Osteocyte (in vitro differentiated cells): ENCODE measurements at places on chromosomes 3 and 15. TPM values are rescaled to one million over a fixed set of nuclear protein-coding genes. Genes with fewer than 3 reads are reported as not detected.

DNA sequence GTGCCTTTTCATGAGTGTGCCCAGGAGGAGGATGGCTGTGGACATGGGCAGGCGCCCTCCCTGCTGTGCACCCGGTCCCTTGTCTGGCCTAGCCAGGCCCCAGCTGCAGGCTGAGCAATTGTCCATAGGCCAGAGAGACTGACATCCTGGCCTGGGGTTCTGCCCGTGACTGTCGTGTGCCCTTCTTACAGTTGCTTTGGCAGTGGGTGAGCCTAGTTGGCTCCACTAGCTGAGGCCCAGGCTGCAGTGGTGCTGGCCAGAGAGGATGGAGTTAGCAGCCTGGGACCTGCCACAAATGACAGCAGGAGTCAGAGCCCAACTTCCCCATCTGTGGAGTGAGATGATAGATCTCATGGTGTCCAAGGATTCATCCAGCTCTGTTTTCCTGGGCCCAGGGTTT is 9.0 kb upstream of the CHRNB4 start:
- H3K36me3 ChIP-seq = no peaks in the 10 kb centered on the region
- DNase-seq = no peak
- peaks cover 30% of the 10 kb centered on the region for H3K27me3 ChIP-seq
- H3K27ac ChIP-seq = no peak overlapping the region

- no peak overlapping the region for H3K27ac ChIP-seq
- H3K27me3 ChIP-seq = peaks cover 82% of the 10 kb centered on the region
- H3K4me1 ChIP-seq = peaks cover 2% of the 10 kb centered on the region
These were observed 282.1 kb downstream of the RPLP1 start for GRCh38 chr15:69734699-69735098.

GRCh38 chr3:123430266-123430665 is 18.6 kb downstream of the ADCY5 start:
- peaks cover 46% of the 10 kb centered on the region for H3K27me3 ChIP-seq
- no peak for DNase-seq
- H3K27ac ChIP-seq = no peak overlapping the region
- H3K4me1 ChIP-seq = peaks cover 2% of the 10 kb centered on the region

The FGF12 gene
- total RNA-seq = not detected in 2 replicates

- peaks cover 33% of the 10 kb centered on the region for H3K4me1 ChIP-seq
- no peaks in the 10 kb centered on the region for H3K27me3 ChIP-seq
These were observed 264.3 kb upstream of the LRTM1 start for GRCh38 chr3:55191911-55192775.

- H3K4me3 ChIP-seq = no peak overlapping the region
- peaks cover 49% of the 10 kb centered on the region for H3K4me1 ChIP-seq
- no peak for DNase-seq
- no peak overlapping the region for H3K27ac ChIP-seq
These were observed 3.7 kb downstream of the TRAK1 start for GRCh38 chr3:42094691-42095391.

- peaks cover 10% of the 10 kb centered on the region for H3K27me3 ChIP-seq
- no peak overlapping the region for H3K4me3 ChIP-seq
- peaks cover 34% of the 10 kb centered on the region for H3K4me1 ChIP-seq
- no peak for DNase-seq
- H3K36me3 ChIP-seq = no peaks in the 10 kb centered on the region
These were observed 144.1 kb upstream of the RASGRP1 start for GRCh38 chr15:38708672-38709180.

- no peak overlapping the region for H3K27ac ChIP-seq
- no peak for DNase-seq
- H3K27me3 ChIP-seq = no peaks in the 10 kb centered on the region
- peaks cover 10% of the 10 kb centered on the region for H3K36me3 ChIP-seq
- no peak overlapping the region for H3K4me3 ChIP-seq
These were observed 223.7 kb upstream of the BHLHE40 start for GRCh38 chr3:4755566-4755965.

- H3K27me3 ChIP-seq = no peaks in the 10 kb centered on the region
- no peak for DNase-seq
- H3K27ac ChIP-seq = no peak overlapping the region
- H3K4me1 ChIP-seq = peaks cover 61% of the 10 kb centered on the region
- no peak overlapping the region for H3K4me3 ChIP-seq
- no peaks in the 10 kb centered on the region for H3K36me3 ChIP-seq
These were observed 72.5 kb downstream of the WWTR1 start for GRCh38 chr3:149585401-149585726.

The RAB5A gene
- 83.0 and 84.8 TPM in 2 replicates for total RNA-seq

The PCLAF gene
- 7.9 and 12.1 TPM in 2 replicates for total RNA-seq

DNA sequence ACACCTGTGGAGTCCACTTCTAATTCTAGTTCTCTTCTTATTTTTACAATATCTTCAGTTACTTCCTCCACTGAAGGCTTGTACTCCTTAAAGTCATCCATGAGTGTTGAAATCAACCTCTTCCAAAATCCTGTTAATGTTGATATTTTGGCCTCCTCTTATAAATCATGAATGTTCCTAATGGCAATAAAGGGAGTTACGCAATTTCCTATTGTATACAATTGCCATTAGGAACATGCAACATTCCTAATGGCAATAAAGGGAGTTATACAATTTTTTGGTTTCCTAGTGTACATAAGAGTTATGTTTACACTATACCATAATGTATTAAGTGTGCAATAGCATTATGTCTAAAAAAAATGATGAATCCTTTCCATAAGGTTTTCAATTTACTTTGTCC is 9.2 kb upstream of the TIGIT start:
- no peak for DNase-seq
- no peak overlapping the region for H3K4me3 ChIP-seq
- no peaks in the 10 kb centered on the region for H3K36me3 ChIP-seq
- peaks cover 23% of the 10 kb centered on the region for H3K27me3 ChIP-seq
- H3K4me1 ChIP-seq = no peaks in the 10 kb centered on the region
- no peak overlapping the region for H3K27ac ChIP-seq

The ACTC1 gene
- 3.8 and 4.0 TPM in 2 replicates for total RNA-seq

The TNFAIP8L3 gene
- total RNA-seq = 0.31 and 0.35 TPM in 2 replicates

The ECE2 gene
- not detected in 2 replicates for total RNA-seq

The TRIM69 gene
- 13.6 and 17.6 TPM in 2 replicates for total RNA-seq

The ACAD11 gene
- 20.7 and 22.6 TPM in 2 replicates for total RNA-seq

- H3K27ac ChIP-seq = no peak overlapping the region
- no peaks in the 10 kb centered on the region for H3K4me1 ChIP-seq
- H3K36me3 ChIP-seq = peaks cover 62% of the 10 kb centered on the region
- no peaks in the 10 kb centered on the region for H3K27me3 ChIP-seq
These were observed 44.1 kb downstream of the RUBCN start for GRCh38 chr3:197692641-197693040.

GRCh38 chr3:50339485-50340146 is 1.0 kb downstream of the RASSF1 start:
- peaks cover 44% of the 10 kb centered on the region for H3K4me1 ChIP-seq
- H3K27me3 ChIP-seq = no peaks in the 10 kb centered on the region
- peak overlapping the region; percentile 87 for H3K4me3 ChIP-seq
- H3K36me3 ChIP-seq = no peaks in the 10 kb centered on the region
- DNase-seq = no peak

- no peak for DNase-seq
- H3K4me3 ChIP-seq = no peak overlapping the region
- H3K27me3 ChIP-seq = no peaks in the 10 kb centered on the region
- no peaks in the 10 kb centered on the region for H3K4me1 ChIP-seq
These were observed 120.1 kb downstream of the ADAMTS17 start for GRCh38 chr15:100221471-100222348.

DNA sequence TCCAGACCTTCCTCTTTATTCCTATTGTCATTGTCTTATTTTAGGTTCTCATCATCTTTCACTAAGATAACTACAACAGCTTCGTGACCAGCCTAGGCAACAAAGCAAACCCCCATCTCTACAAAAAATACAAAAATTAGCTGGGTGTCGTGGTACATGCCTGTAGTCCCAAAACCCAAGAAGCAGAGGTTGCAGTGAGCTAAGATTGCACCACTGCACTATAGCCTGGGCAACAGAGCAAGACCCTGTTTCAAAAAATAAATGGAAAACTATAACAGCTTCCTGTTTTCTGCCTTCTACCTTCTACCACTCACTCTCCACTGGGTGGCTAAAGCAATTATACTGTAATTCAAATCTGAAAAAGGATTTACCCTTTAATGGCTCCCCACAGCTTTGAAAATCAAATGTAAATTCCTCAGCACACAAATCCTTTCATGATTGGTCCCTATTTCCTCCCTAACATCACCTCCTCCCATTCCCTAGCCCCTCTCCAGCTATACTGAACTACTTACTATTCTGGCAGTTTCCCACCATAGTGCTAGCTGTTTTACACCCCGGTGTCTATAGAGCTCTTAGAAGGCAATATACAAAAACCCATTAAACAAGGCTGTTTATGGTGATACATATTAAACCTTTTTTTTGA is 33.4 kb downstream of the LRRFIP2 start:
- H3K27me3 ChIP-seq = no peaks in the 10 kb centered on the region
- H3K4me3 ChIP-seq = no peak overlapping the region
- H3K4me1 ChIP-seq = peaks cover 9% of the 10 kb centered on the region
- H3K36me3 ChIP-seq = peaks cover 24% of the 10 kb centered on the region
- no peak for DNase-seq

The MITF gene
- 5.8 and 6.1 TPM in 2 replicates for total RNA-seq

- H3K4me1 ChIP-seq = peaks cover 7% of the 10 kb centered on the region
- no peak within 1 kb of the TSS for H3K4me3 ChIP-seq
- no peaks in the 10 kb centered on the region for H3K36me3 ChIP-seq
- no peak within 1 kb of the TSS for H3K27ac ChIP-seq
These were observed at the start of the genes DUOX1 and DUOXA1 for GRCh38 chr15:45129651-45130129. Gene DUOX1 (plus strand): TSS chr15:45129994. CDS start chr15:45131967, 1,973 bp downstream. Gene DUOXA1 (minus strand): TSS chr15:45129879. CDS start chr15:45123014, 6,865 bp downstream.

GRCh38 chr15:25065286-25065685 is 110.5 kb downstream of the SNRPN start:
- no peak for DNase-seq
- peaks cover 95% of the 10 kb centered on the region for H3K36me3 ChIP-seq
- H3K4me3 ChIP-seq = no peak overlapping the region
- no peaks in the 10 kb centered on the region for H3K4me1 ChIP-seq
- no peak overlapping the region for H3K27ac ChIP-seq

DNA sequence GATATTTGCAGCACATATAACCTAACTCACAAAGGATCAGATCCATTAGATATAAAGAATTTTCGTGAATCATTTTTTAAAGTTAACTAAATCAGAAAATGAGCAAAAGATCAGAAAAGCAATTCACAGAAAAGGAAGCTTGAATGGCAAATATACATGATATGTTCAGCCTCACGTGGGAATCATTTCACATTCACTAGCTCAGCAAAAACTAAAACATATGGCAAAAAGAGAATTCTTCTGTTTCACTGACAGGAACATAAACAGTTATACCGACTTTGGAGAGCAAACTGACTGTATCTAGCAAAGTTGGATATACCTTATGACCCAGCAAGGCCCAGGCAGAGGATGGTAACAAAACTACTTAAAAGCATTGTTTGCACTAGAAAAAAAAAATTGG is 34.0 kb upstream of the NR2E3 start:
- peaks cover 12% of the 10 kb centered on the region for H3K4me1 ChIP-seq
- H3K27me3 ChIP-seq = peaks cover 1% of the 10 kb centered on the region
- no peak for DNase-seq
- no peak overlapping the region for H3K27ac ChIP-seq

- H3K36me3 ChIP-seq = no peaks in the 10 kb centered on the region
- peaks cover 32% of the 10 kb centered on the region for H3K4me1 ChIP-seq
- peak overlapping the region; percentile 78 for H3K27ac ChIP-seq
- no peaks in the 10 kb centered on the region for H3K27me3 ChIP-seq
These were observed 318.5 kb downstream of the GBE1 start for GRCh38 chr3:81442758-81443456.

The CNTN4 gene
- 48.3 and 51.4 TPM in 2 replicates for total RNA-seq

- no peaks in the 10 kb centered on the region for H3K27me3 ChIP-seq
- peaks cover 21% of the 10 kb centered on the region for H3K36me3 ChIP-seq
- no peak overlapping the region for H3K4me3 ChIP-seq
- H3K27ac ChIP-seq = peak overlapping the region; percentile 23
These were observed 10.3 kb downstream of the USF3 start for GRCh38 chr3:113685956-113686721.

- DNase-seq = peak; percentile 96
- peak overlapping the region; percentile 59 for H3K4me3 ChIP-seq
- peak overlapping the region; percentile 98 for H3K27ac ChIP-seq
- no peaks in the 10 kb centered on the region for H3K27me3 ChIP-seq
- H3K4me1 ChIP-seq = peaks cover 34% of the 10 kb centered on the region
These were observed 79.1 kb upstream of the MEF2A start for GRCh38 chr15:99486371-99487336.

The LRRC31 gene
- not detected in 2 replicates for total RNA-seq
